ENCODE measurements at places on chromosomes 16 and 17.

GRCh38 chr17:58840820-58841612 is 85.4 kb downstream of the PPM1E start:
- DNase-seq, result no peak

- no peak for DNase-seq
Observed at GRCh38 chr17:29726715-29727252, 104.1 kb upstream of the CORO6 start.

DNA sequence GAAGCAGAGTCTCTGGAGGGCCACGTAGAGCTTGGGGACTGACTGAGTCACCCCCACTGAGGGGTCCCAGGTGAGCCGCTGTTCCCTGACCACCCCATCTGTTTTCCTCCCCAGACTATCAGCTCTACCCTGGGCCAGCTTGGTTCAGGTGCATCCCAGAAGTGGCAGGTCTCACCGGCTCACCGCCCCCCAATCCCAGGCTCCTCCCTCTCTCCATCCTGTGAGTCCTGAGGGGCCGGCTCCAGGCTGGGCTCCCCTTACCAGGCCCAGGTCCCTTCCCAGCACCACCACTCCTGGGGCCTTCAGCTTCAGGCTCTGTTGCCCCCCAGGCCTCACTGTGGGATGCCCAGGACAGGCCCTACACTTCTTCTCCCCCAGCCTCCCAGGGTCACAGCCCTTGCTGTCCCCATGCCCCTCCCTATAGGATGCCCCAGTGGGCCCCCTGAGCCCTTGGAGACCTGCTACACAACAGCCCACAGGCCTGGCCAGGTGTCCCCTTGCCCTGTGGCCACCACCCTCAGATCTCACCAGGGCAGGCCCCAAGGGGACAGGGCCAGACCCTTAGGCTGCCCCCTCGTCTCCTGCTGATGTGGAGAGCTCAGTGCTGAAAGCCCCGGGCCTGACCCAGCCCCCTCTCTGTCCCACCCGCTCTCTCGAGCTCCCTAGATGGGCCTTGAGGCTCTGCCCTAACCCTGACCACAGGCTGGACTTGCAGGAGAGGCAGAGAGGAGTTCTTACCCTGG is 40.4 kb downstream of the TNFRSF13B start:
- no peak for DNase-seq

GRCh38 chr17:7056386-7056785 is 12.5 kb upstream of the SLC16A11 start:
- no peak for DNase-seq

DNA sequence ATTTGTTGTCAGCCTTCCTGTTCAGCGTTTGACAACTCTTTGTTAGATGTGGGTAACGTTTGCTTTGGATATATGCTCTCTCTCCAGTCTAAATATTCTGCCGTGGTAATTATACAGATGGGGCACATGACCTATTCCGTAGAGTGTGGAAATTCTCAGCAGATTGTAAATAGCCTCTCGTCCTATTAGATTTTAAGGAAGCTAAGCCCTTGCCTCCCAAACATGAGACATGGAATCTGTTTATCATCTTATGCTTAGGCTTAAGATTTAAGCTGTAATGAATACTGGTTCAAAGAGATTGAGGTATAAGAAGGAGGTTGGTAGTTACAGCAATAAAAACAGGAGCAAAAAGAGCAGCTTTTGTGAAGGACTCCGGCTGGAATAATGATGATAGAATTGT is 87.4 kb downstream of the RBFOX1 start:
- DNase-seq, result no peak

GRCh38 chr16:19559242-19559910 is 3.9 kb downstream of the VPS35L start:
- no peak for DNase-seq

GRCh38 chr16:64809876-64810629 is 311.8 kb downstream of the CDH11 start:
- DNase-seq, result no peak

GRCh38 chr16:68689921-68690320 is 44.8 kb downstream of the CDH3 start:
- DNase-seq, result no peak

DNA sequence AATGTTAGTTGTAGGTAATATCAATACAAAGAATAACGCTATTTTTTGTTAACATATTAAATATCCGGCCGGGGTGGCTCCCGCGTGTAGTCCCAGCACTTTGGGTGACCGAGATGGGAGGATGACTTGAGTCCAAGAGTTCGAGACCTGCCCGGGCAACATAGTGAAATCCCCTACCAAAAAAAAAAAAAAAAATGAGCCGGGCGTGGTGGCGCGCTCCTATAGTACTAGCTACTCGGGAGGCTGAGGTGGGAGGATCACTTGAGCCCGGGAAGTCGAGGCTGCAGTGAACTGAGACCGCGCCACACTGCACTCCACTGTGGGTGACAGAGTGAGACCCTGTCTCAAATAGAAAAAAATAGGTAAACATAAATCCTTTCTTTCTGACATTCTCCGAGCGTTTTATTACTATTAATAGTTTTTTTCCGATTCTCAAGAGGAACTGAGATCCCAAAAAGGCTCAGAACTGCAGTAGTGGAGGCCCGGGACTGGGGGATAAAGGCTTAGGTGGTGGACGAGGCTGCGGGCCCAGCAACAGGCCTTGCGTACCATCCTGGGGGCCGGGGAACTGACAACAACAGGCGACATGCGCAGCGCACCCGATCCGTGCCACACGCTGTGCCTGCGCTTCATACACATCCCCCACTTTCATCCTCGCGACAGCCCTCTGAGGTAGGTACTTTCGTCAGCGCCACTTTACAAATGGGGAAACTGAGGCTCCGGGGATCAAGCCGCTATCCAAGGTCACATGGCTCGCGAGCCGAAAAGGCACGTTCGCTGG is 919 bp downstream of the N4BP1 start:
- peak; percentile 39 for DNase-seq

GRCh38 chr17:41976142-41976768 is 9.7 kb downstream of the CNP start:
- DNase-seq, result no peak

GRCh38 chr17:80577876-80578570 is 33.4 kb downstream of the RPTOR start:
- no peak for DNase-seq

GRCh38 chr17:71942626-71943025 is 178.2 kb upstream of the SOX9 start:
- no peak for DNase-seq

- DNase-seq, result peak; percentile 22
Observed at GRCh38 chr16:85157813-85158742, 45.8 kb upstream of the CIBAR2 start.

DNA sequence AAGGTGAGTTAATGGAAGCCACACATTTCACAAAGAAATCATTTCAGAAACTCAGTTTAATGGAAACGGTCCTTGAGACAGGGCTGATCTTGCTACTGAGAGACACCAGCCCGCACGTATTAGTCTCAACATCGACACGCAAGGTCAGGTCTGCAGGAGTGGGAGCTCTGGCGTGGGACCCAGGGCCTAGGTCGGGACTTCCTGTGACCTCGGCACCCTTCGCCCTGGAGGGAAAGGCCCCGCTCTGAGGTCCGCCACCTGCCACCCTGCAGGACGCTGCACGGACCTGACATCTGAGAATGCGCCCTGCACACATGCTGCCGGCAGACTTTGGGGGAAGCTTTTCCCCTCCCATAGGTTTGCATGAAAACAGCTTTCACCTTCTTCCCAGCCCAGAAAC is 59.7 kb downstream of the LMF1 start:
- no peak for DNase-seq

- DNase-seq, result peak; percentile 47
Observed at GRCh38 chr17:77963441-77963840, 4.9 kb downstream of the TNRC6C start.

- no peak for DNase-seq
Observed at GRCh38 chr17:29401258-29401657, 11.1 kb downstream of the TAOK1 start.

DNA sequence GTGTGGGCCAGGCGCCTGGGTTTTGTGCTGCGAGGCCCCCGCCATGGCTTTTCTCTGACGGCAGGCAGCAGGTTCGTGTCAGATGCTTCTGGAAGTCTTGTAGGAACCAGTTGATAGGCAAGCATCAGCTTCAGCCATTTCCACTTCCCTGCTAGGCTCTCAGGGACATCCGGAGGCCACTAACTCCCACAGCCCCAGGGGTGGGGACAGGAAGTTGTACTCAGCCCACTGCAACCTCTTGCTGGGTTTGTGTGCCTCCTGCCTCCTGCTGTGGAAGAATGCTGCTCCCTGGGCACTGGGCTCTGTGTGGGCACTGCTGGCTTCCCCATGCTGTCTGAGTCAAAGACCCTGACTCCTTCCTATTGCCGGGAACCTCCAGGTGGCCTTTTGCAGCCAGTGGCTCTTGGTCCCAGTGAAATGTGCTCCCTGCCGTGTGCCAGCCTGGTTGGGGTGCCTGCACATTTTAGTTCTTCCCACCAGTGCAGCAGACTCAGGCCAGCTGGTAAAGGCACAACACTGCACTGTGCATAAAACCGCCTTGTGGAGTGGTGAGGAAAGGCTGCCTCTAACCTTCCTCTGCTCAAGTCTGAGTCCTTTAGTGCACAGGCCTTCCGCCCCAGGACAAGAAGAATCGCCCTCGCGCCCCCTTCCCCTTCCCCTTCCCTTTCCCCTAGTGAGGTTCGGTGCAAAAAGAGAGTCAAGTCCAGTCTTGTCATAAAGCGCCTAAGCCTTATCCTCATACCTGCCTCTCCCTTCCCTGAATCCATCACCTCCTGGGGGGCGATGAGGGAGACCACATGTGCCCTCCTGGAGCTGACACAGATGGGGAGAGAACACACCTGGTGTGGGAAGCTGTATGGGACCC is 16.6 kb downstream of the LDHD start:
- DNase-seq, result peak; percentile 35

DNA sequence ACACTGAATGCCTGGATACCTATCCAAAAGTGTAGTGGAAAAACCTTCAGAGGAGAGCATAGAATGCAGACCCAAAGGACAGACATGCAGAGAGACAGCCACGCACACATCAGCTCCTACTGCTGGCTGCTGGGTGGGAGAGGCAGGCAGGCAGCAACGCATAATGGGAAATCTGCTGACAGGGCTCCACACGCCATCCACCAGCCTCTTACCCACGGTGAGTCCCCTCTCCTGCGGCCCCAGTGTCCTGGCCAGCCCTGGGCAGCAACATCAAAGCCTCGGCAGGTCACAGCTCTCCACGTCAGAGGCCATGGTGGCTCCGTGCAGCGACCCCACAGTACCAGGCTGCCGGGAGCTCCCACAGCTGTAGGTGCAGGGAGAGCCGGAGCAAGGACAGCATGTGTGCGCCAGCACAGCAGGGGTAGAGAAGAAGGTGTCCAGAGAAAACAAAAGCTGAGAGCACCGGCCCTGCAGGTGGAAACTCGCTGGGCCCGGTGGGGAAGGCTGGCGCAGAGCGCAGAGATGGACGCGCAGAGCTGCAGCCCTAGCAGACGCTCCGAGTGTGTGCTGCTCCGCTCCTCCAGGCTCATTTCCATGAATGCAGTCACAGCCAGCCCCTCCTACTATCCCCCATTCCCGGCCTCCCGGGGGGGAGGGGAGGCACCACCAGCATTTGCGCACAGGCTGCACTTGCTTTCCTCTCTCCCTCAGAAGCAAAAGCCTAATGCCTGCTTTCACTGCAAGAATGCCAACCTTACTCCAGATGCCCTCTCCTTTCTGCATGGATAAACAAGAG is 58.9 kb downstream of the CYTH1 start:
- DNase-seq, result no peak

GRCh38 chr17:20089756-20090547 is 80.8 kb downstream of the SPECC1 start:
- DNase-seq, result no peak

GRCh38 chr17:68033636-68034451 is 1.7 kb upstream of the KPNA2 start:
- DNase-seq, result no peak

GRCh38 chr17:59464246-59464645 is 101.2 kb upstream of the DHX40 start:
- DNase-seq, result no peak

GRCh38 chr16:1335996-1336395 is 2.6 kb downstream of the BAIAP3 start:
- DNase-seq, result no peak

DNA sequence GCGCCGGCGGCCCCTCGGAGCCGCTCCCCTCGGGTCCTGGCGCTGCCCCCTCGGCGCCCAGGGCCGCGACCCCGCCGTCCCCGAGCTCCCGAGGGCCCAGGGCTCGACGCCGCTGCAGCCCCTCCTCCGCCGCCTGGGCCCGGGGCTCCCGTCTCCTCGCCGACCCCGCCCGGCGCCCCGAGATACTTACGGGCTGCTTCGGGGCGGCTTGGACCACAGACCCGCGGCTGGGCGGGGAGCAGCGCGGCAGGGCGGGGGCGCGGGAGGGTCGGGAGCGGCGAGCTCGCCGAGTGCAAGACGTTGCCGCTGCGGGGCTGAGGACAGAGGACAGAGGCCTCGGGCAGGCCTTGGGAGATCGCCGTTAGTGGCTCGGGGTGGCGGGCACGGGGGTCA is 290 bp downstream of the TOB1 start:
- DNase-seq, result no peak

GRCh38 chr17:64387145-64387473 is 3.6 kb downstream of the PECAM1 start:
- no peak for DNase-seq

DNA sequence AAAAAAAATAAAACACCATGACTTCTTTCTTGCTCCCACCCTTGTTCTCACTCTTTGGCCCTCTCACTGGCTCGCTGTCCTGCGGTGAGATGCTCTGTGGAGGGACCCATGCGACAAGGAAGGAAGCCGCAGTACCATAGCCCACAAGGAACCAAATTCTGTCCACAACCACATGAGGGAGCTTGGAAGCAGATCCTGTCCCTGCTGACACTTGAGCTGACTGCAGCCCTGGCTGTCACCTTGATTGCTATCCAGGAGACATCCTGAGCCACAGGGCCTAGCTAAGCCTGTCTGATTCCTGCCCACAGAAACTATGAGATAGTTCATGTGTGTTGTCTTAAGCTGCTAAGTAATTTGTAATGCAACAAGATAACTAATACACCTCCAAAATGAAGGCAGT is 4.8 kb upstream of the MT2A start:
- peak; percentile 18 for DNase-seq

DNA sequence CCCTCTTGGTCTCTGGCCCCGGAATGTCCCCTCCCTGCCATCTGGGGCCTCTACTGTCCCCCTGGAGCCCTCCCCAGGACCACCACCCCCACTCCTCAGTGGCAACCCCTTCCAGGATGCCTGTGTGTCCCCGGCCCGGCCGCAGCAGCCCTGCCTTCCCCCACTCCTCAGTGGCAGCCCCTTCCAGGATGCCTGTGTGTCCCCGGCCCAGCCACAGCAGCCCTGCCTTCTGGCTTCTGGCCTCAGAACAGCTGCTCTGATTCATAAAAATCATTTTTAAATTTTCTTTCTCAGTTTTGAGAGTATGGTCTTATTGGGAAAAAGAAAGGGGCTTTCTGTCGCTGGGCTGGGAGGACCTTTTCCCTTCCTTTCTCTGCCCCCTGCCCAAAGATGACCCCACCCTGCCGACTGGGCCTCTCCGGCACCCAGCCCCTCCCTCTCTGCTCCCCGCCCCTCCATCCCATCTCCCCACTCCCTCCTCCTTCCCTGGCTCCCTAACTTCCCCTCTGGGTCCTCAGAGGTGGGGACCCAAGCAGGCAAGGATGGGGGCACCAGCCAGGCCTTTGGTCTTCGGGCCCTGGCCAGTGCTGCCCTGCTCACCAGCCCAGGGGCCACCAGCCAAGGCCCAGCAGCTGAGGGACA is 40.5 kb downstream of the BAHCC1 start:
- no peak for DNase-seq

- DNase-seq, result peak; percentile 54
Observed at GRCh38 chr17:44345454-44346026, 438 bp downstream of the GRN start.

GRCh38 chr16:68345351-68345810 is 34.6 kb downstream of the PRMT7 start:
- DNase-seq, result no peak

GRCh38 chr17:8075574-8076342 is 11.8 kb downstream of the ALOX12B start:
- DNase-seq, result no peak
